ENCODE measurements at places on chromosomes 7 and 10.

GRCh38 chr10:2633630-2634029 is 433.7 kb upstream of the PFKP start:
- no peak overlapping the region for H3K27ac ChIP-seq
- H3K36me3 ChIP-seq: no peaks in the 10 kb centered on the region
- no peaks in the 10 kb centered on the region for H3K4me1 ChIP-seq
- DNase-seq: no peak

GRCh38 chr10:98415731-98416119 is 743 bp upstream of the PYROXD2 start:
- H3K4me3 ChIP-seq: no peak overlapping the region
- H3K27ac ChIP-seq: peak overlapping the region; percentile 72
- peaks cover 28% of the 10 kb centered on the region for H3K36me3 ChIP-seq
- peaks cover 13% of the 10 kb centered on the region for H3K4me1 ChIP-seq
- H3K27me3 ChIP-seq: no peaks in the 10 kb centered on the region

GRCh38 chr10:117948493-117948892 is 98.2 kb downstream of the RAB11FIP2 start:
- H3K4me3 ChIP-seq: no peak overlapping the region
- DNase-seq: no peak
- H3K27ac ChIP-seq: no peak overlapping the region
- H3K4me1 ChIP-seq: no peaks in the 10 kb centered on the region
- no peaks in the 10 kb centered on the region for H3K36me3 ChIP-seq

DNA sequence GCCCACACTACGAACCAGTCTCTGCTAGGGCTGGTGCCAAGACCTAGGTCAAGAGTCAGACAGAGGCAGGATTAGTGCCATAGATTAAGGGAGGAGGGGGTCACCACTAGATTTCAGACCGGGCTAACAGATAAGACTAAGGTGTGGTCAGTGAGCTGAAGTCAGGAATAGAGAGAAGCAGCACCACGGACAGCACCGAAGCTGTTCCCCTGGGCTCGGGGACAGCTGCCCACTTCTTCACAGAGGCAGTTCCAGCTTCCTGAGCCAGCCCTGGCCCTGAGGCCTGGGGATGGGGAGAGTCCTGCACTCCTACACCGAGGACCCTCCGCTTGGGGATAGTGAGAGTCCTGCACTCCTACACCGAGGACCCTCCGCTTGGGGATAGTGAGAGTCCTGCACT is 11.2 kb upstream of the JAKMIP3 start:
- no peak for DNase-seq
- H3K36me3 ChIP-seq: no peaks in the 10 kb centered on the region
- no peak overlapping the region for H3K4me3 ChIP-seq
- H3K27me3 ChIP-seq: no peaks in the 10 kb centered on the region
- no peak overlapping the region for H3K27ac ChIP-seq

- no peak for DNase-seq
- H3K36me3 ChIP-seq: no peaks in the 10 kb centered on the region
- H3K27me3 ChIP-seq: no peaks in the 10 kb centered on the region
- no peak overlapping the region for H3K27ac ChIP-seq
- no peak overlapping the region for H3K4me3 ChIP-seq
- peaks cover 11% of the 10 kb centered on the region for H3K4me1 ChIP-seq
Measured at GRCh38 chr7:151299940-151300645, 41.5 kb upstream of the NUB1 start.

DNA sequence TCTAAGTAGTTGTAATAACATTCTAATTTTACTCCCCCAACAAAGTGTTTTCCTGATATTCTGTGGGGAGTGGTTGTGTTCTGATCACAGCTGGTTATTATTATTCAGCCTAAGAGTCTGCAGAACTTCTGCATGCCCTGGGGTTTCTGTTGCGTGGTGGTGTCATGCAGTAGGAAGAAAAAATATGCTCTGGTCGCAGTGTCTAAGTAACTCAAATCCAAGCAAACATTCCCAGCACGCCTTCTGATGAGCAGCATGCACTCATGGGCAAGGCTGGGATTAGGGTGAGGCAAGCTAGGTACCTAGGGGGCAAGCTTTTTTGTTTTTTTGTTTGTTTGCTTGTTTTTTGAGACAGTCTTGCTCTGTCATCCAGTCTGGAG is 112.8 kb upstream of the KMT2E start:
- H3K36me3 ChIP-seq: no peaks in the 10 kb centered on the region
- DNase-seq: no peak
- H3K27me3 ChIP-seq: no peaks in the 10 kb centered on the region
- no peaks in the 10 kb centered on the region for H3K4me1 ChIP-seq
- H3K27ac ChIP-seq: no peak overlapping the region

DNA sequence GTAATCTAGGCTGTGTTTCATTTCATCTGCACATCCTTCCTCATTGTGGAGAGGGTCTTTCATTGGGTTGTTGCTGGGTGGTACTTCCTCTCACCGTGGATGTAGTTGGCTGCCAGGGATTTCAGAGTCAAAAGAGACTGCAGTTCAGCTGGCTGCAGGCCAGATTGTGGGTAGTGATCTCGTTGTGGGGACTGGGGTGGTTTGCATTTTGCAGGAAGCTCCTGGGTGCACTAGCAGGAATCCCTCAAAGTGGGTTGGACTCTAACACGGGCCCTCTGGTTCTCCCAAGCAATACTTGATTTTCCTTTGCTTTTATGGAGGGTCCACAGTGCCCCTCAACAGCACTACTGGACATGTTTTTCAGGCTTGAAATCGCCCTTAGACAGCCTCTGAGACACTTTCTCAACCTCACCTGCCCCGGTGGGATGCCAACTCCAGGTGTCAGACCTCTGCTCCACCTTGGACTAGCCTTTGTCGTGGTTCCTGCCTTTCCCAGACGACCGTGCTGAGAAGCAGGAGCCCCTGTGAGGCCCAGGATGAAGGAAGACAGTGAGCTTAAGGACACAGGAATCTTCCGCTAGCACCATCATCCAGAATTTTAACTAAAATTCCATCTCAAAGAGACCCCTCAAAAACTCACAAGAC is 23.9 kb upstream of the ZNF273 start:
- no peak overlapping the region for H3K4me3 ChIP-seq
- no peaks in the 10 kb centered on the region for H3K36me3 ChIP-seq
- no peaks in the 10 kb centered on the region for H3K27me3 ChIP-seq
- DNase-seq: no peak
- no peak overlapping the region for H3K27ac ChIP-seq

DNA sequence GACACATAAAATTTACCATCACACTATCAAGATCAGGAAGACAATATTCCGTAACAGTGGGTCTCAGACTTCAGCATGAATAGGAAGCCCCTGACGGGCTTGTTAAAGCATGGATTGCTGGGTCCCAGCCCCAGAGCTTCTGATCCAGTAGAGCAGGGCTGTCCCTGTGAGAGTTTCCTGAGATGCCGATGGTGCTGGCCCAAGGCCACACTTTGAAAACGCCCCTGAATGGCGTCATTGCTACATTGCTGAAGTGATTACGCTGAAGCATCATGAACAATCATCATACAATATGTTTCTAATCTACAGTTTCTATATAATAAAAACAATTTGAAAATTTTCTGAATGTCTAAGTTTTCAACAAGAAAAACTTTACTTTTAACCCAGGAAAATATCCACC is 38.0 kb upstream of the TMEM72 start:
- no peaks in the 10 kb centered on the region for H3K36me3 ChIP-seq
- H3K27ac ChIP-seq: no peak overlapping the region
- H3K4me3 ChIP-seq: no peak overlapping the region
- no peaks in the 10 kb centered on the region for H3K27me3 ChIP-seq
- no peak for DNase-seq
- H3K4me1 ChIP-seq: peaks cover 17% of the 10 kb centered on the region

DNA sequence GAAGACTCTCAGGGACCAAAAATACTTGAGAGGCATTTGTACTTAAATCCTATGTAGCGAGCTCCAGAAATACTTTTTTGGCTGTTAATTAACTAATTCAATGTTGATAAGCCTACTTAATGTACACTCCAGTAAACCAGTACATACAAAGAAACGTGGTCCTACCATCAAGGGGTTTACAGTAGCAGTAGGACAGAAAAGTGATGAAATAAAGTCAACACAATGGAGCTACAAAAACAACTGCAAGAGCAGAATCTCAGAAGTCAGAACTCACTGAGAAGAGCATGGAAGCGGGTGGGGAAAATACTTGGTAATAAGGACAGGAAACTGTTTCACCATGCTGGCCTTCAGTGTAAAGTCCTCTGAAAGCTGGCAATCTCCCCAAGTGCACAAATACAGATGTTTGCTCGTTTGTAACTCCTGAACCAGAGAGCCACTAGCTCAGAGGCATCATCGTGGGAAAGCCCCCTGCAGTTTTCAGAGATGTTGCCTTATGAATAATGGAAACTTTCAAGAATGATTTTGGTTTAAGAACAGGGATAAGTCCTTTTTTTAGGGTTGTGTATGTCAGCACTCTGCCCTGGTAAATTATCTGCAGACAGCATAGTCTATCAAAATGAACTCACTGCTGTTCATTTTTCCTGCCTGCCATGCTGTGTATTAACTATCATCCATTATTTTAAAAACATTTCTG is 233.2 kb downstream of the SORCS1 start:
- H3K4me3 ChIP-seq: no peak overlapping the region
- no peaks in the 10 kb centered on the region for H3K27me3 ChIP-seq
- H3K36me3 ChIP-seq: no peaks in the 10 kb centered on the region
- no peak for DNase-seq
- H3K27ac ChIP-seq: no peak overlapping the region

DNA sequence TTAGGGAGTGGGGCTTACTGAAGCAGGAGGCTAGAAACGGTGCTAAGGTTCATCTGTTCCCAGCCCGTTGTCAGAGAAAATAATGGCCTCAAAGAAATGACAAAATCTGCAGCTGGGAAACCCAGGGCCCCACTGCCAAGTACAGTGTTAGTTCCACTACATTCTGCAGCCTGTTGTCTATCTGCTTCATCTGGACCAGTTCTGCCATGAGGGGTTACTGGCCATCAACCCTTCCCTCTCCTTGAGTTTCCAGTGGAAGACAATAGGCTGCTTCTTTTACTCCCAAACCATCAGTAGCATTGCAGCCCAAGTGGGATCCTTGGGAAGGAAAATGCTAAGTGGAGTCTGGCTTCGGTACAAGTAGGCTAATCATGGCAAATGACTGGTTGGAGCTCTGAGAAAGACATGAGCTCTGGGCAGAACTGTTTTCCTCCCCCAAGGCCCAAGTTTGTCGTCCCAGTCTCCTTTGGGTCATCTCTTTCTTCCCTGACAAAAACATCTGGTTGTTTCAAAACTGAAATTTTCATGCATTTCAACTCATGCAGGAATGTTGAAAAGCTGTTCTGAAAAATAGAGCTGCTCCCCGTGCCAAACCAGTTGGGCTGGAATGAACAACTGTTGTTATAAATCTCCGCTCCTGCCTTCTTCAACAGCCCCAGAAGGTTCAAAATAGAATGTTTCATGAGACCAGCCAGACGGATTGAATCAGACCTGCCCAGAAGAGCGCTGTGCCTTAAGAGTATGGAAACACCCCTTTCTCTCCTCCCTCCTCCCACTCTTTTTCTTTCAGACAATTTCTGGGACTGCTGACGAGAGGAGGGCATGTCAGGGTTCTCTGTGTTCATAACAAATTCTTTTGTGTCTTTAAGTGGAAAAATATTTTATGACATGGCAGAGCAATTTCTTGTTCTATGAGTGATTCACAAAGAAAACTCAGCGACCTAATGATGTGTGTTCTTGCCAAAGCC is 116.6 kb downstream of the RAB18 start:
- H3K27me3 ChIP-seq: no peaks in the 10 kb centered on the region
- DNase-seq: peak; percentile 15
- H3K4me3 ChIP-seq: peak overlapping the region; percentile 53
- peaks cover 13% of the 10 kb centered on the region for H3K4me1 ChIP-seq
- H3K36me3 ChIP-seq: no peaks in the 10 kb centered on the region

GRCh38 chr10:71080381-71081228 is 131.8 kb upstream of the UNC5B start:
- DNase-seq: no peak
- no peak overlapping the region for H3K27ac ChIP-seq
- peaks cover 3% of the 10 kb centered on the region for H3K4me1 ChIP-seq
- no peaks in the 10 kb centered on the region for H3K27me3 ChIP-seq
- no peaks in the 10 kb centered on the region for H3K36me3 ChIP-seq
- no peak overlapping the region for H3K4me3 ChIP-seq

- DNase-seq: no peak
- H3K36me3 ChIP-seq: no peaks in the 10 kb centered on the region
- no peak overlapping the region for H3K4me3 ChIP-seq
- H3K27me3 ChIP-seq: no peaks in the 10 kb centered on the region
- H3K4me1 ChIP-seq: peaks cover 55% of the 10 kb centered on the region
Measured at GRCh38 chr10:101687071-101687658, 7.8 kb downstream of the FBXW4 start.

DNA sequence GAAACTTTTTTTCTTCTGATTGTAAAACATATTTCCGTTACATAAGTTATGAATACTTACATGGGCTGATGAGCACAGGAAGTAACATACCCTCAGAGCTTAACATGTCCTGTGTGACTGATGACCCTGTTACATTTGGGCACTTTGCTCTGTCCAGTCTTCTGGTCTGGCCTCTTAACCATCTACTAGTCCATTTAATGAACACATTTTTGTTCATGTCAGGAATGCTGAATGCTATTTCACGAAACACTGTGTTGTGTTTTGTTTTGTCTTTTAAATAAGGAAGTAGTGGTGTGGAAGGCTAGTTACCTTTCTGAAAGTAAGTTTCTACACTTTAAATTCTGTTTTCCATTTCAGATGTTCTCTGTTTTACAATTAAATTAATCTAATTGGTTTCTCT is 77.7 kb downstream of the RBM33 start:
- DNase-seq: no peak
- H3K4me3 ChIP-seq: no peak overlapping the region
- H3K36me3 ChIP-seq: peaks cover under 1% of the 10 kb centered on the region
- H3K4me1 ChIP-seq: no peaks in the 10 kb centered on the region

- no peak for DNase-seq
- no peaks in the 10 kb centered on the region for H3K27me3 ChIP-seq
- no peaks in the 10 kb centered on the region for H3K36me3 ChIP-seq
- no peak overlapping the region for H3K4me3 ChIP-seq
- H3K27ac ChIP-seq: no peak overlapping the region
Measured at GRCh38 chr7:19248681-19249080, 103.5 kb upstream of the FERD3L start.

- no peaks in the 10 kb centered on the region for H3K27me3 ChIP-seq
- peaks cover 20% of the 10 kb centered on the region for H3K4me1 ChIP-seq
- peak; percentile 16 for DNase-seq
Measured at GRCh38 chr7:30984359-30985107, 20.8 kb downstream of the GHRHR start.

GRCh38 chr7:87000344-87000743 is 59.1 kb downstream of the ELAPOR2 start:
- no peaks in the 10 kb centered on the region for H3K36me3 ChIP-seq
- H3K27ac ChIP-seq: no peak overlapping the region
- peaks cover 15% of the 10 kb centered on the region for H3K4me1 ChIP-seq
- DNase-seq: no peak

GRCh38 chr7:126570845-126571244 is 681.9 kb downstream of the GRM8 start:
- no peaks in the 10 kb centered on the region for H3K27me3 ChIP-seq
- H3K4me1 ChIP-seq: no peaks in the 10 kb centered on the region
- no peak overlapping the region for H3K27ac ChIP-seq
- no peak for DNase-seq

- peaks cover 3% of the 10 kb centered on the region for H3K4me1 ChIP-seq
- H3K4me3 ChIP-seq: no peak overlapping the region
- no peaks in the 10 kb centered on the region for H3K36me3 ChIP-seq
- no peaks in the 10 kb centered on the region for H3K27me3 ChIP-seq
- DNase-seq: no peak
Measured at GRCh38 chr10:52056291-52056690, 257.8 kb upstream of the DKK1 start.

GRCh38 chr10:112213836-112214235 is 30.3 kb upstream of the GPAM start:
- no peaks in the 10 kb centered on the region for H3K27me3 ChIP-seq
- DNase-seq: no peak
- H3K36me3 ChIP-seq: no peaks in the 10 kb centered on the region
- H3K4me1 ChIP-seq: peaks cover under 1% of the 10 kb centered on the region
- H3K27ac ChIP-seq: no peak overlapping the region
